H7 (cell line): ENCODE measurements at places on chromosomes 4 and X. TPM values are rescaled to one million over a fixed set of nuclear protein-coding genes. Genes with fewer than 3 reads are reported as not detected.

Gene CC2D2A
- total RNA-seq: 9.6 and 12.9 TPM in 2 replicates

Gene CXCL5
- 0.31 and 0.55 TPM in 2 replicates for total RNA-seq

Gene CT83
- total RNA-seq: not detected in 2 replicates

Gene NHSL2
- 3.7 and 7.5 TPM in 2 replicates for total RNA-seq

Gene SCML2
- 11.1 and 13.5 TPM in 2 replicates for total RNA-seq

Gene GAGE13
- not detected in 2 replicates for total RNA-seq

Gene TRIM60
- total RNA-seq: not detected in 2 replicates

Gene FREM3
- total RNA-seq: 0.04 TPM in 1 of 2 replicates, not detected in the other
